ENCODE measurements at places on chromosomes 3 and 15.

DNA sequence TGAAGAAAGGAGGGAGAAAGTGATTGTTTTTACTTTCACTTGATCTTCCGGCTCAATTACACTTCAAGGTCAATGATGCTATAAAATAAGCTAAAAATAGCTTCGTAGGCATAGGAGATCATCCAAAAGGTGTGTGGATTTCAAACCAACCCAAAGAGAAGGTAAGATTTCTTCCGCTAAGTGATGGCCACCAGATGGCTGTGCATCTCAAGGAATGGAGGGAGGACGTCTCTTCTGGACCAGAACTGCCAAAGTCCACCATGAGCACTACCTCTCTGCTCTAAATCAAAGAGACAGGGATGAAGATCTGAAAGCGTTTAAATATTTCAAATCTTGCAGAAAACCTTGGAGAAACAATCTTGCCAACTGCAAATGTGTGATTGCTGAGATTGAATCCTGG, 199.1 kb upstream of the ZPLD1 start:
- no peak for DNase-seq

- DNase-seq = no peak
These were observed at the start of gene STX19 for GRCh38 chr3:94028093-94028837. TSS of gene STX19 (minus strand) at chr3:94028597. CDS start at chr3:94015269, 13,328 bp downstream.

DNA sequence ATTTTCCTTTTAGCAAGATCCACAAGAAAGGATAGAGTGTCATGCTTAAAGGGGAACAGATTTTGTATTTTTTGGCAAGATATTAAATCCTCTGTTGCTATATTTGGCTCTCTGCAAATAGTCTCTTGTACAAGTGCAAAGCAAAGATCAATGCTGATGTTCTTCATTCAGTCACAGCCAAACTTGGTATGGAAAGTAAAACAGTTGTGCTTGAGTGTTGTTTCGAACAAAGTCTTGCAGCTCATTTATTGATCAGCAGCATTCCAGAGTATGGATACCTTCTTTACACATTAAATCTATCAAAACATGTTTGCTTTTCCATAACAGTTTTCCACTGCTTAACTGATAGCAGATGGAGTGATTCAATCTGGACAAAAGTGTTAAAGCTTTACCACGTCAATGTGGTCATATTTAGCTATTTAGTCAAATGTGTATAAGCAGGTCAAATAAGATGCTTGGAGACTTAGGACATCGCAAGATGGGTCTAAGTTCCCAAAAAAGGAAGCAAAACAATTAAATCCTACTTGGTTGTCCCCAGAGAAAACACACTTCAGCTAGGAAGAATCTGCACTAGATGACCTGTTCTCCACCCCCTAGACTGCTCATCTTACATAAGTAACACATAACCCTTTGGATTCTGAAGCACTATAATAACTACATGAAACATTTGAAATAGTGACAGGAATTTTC, 52.4 kb downstream of the VGLL3 start:
- DNase-seq = no peak

GRCh38 chr15:23570486-23570885, 5.0 kb downstream of the MKRN3 start:
- DNase-seq = no peak

DNA sequence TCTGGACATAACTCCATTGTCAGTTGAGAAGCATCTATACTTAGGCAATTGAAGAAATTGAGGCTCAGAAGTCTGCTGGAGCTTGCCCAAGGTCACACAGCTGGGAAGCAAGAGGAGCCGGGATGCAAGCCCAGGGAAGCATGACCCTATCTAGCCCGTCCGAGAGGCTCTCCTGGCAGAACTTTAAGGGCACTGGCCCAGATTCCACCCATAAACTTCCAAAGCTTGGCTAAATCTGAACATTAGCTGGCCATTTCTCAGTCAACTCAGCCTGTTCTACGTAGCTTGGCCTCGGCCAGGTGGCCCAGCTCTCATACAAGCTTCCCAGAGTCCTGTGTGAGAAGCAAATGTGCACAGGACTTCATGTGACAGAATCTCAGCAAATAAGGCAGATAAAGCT, 75.8 kb downstream of the LRIG1 start:
- DNase-seq = no peak

GRCh38 chr3:13385373-13385965, 34.7 kb downstream of the NUP210 start:
- DNase-seq = no peak

- no peak for DNase-seq
These were observed 210.8 kb upstream of the NR2E3 start for GRCh38 chr15:71599418-71600151.

DNA sequence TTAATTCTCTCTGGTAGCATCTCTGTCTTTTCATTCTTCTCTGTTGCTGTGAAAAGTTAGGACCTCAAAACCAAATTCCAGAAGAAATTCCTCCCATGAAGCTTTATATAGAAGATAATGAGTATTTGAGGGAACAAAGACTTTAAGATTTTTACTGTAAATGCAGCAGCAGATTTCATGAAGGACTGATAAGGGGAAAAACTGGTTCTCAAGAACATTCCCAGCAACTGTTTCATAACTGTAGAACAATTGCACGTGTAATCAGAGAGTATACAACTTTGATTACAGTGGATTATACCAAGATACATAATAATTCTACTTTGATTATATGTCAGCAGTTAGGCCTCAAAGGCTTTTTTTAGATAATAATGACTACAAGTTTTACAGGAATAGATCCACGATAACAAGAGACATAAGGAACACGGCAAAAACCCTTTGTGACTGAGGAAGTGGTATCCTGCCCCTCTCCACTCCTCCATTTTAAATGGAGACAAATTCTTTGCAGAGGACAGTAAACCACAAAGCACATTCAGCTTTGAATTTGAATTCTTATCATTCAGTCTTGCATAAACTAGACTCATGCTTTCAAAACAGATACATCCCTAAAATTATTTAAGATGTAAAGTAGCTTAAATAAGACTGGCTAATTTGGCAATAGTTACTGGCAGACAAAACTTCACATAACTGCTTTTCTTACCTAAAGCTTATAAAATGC, 42.9 kb upstream of the DIPK2A start:
- no peak for DNase-seq

- DNase-seq = no peak
These were observed 27.9 kb downstream of the C3orf18 start for GRCh38 chr3:50539356-50540286.

DNA sequence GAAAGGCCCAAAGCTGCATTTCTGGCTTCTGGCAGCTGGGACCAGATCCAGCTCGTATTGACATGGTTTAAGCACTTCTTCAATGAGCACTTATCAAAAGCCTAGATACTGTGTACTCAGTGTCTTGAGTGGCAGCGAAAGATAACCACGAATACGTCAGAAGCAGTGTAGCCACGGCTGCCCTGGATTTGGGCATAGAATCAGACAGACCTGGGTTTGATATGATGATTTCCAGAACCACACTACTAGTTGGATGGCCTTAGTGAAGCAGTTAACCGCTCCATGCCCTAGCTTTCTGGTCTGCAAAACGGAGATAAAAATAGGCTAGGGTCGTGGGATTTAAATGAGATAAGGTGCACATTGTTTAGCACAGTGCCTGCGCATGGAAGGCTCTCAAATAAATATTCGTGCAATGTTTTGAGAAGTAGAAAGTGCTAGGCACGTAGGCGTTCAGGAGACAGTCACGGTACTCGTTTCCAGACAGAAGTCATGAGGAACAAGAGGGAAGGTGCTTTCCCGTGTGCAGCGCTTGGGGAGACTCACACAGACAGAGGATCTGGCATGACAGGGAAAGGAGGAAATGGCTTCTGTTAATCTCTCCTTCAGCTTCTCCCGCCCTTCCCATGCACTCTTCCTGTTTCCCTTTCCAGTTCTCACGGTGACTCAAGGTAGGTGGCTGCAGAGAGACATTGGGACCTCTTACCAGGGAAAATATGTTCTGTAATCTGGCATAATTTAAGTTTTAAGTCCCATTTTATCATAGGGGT, 70.3 kb downstream of the CCNL1 start:
- peak; percentile 30 for DNase-seq

- DNase-seq = no peak
These were observed 156.2 kb downstream of the PLCL2 start for GRCh38 chr3:17040990-17041377.

- no peak for DNase-seq
These were observed 18.2 kb upstream of the FNDC3B start for GRCh38 chr3:172021164-172021563.

DNA sequence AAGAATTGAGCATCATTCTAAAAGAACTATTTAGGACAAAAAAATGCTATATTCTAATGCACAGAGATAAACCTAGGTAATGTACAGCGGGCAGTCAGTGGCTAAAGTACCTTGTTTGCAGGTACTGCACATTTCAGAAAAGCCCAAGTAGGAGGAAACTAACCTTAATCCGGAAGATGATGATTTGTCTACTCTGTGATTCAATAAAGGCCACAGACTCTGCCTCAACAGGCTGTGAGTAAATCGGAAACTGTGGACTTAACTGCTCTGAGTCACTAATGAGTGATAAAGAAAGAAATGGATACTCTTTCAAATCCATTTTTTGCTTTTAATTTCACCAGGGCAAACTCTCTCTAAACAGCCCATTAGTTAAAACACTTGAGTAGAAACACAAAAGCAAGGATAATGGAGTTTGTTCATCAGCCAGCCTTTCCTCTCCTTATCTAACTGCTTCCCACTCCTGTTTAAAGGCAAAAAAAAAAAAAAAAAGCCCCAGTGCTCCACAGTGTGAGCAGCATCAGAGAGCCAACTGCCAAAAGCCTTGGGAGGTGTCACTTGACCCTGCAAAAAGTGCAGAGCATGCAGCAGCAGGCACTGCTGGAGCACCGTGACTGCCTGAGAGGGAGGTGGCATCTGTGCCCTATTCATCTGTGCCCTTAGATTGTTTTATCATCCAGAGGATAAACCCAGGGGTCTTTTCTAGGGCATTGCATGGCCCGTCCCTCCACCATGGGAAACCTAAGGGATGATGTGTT, 187.7 kb downstream of the SATB1 start:
- DNase-seq = no peak

GRCh38 chr3:46921041-46921440, 43.5 kb downstream of the PTH1R start:
- no peak for DNase-seq

- no peak for DNase-seq
These were observed 203.6 kb upstream of the MDFIC2 start for GRCh38 chr3:70516076-70516475.

DNA sequence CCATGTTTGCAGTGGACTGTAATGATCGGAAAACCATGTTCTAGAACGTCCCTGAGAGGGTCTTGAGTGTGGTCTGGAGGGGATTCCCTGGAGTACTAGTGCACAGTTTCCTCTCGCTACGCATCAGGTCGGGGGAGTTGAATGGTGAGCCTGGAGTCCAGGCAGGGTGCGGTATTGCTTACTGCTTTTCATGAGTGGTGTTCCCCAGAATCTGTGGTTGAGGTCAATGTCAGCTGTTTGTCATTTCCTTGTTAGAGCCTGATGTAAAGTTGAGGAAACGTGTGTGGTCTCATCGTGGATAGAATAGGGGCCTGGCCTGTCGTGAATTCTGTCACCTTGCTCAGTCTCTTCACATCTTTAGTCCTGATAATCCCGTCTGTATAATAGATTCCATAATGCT, 328.2 kb upstream of the LRRFIP2 start:
- no peak for DNase-seq

- DNase-seq = no peak
These were observed 289 bp downstream of the PCSK6 start for GRCh38 chr15:101489237-101489598.

DNA sequence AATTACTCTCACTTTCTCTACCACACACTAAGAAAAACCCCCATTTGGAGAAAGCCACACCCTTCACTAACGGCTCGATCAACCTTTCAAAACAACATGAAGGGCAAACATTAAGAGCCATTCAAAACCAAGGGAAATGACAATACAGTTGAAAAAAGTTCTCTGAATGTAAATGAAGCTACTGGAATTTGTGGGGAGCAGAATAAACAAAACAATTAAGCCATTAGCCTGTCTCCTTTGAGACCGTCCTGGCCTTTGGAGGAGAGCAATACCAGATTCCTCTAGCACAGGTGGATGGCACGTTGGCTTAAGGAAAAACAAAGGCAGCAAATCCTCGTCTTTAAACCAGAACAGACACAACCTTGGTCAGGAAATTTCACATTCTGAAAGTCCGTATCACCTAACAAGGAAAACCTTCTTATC, 18.7 kb downstream of the MYO1E start:
- no peak for DNase-seq

DNA sequence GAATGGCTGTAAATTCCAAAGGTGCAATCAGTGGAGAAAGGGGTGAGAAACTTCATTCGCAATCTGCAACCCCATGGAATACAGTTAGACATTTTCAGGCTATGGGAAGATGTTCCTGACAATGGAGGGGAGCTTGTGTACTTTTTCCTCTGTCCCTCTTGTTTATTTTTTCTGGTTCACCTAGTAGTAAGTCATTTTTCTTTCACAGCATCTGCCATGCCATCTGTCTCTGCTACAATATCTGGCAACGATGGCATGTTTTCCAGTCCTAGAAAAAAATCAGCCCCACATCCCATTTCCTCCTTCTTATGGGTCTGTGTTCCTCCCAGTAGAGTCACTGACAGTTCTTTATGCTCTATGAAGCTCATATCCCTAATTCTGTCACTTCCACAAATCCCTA, 76.0 kb downstream of the SSR3 start:
- DNase-seq = no peak

DNA sequence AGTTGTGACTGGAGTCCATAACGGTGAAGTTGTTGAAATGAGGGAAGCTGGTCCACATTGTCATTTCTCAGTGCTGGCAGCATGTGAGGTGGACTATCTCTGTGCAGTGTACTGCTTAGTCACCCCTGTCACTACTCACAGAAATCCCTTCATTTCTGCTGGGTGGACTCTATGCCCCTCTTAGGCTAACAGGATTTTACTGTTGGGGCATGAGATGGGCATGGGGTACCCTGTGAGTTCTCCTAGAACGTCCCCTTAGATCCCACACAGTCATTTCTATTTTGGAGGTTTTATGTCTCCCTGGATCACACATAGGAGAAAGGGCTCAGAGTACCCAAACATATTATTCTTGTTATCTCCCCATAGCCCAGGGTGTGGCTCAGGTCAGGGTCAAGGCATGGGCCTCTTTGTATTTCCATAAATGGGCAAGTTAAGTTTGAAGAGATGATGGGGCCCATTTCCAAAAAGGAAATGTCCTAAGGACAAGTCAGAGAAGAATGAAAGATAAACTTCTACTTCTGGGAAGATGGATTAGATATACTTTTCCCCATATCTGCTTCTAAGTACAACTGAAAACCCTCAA, 15.2 kb downstream of the P2RY1 start:
- no peak for DNase-seq

DNA sequence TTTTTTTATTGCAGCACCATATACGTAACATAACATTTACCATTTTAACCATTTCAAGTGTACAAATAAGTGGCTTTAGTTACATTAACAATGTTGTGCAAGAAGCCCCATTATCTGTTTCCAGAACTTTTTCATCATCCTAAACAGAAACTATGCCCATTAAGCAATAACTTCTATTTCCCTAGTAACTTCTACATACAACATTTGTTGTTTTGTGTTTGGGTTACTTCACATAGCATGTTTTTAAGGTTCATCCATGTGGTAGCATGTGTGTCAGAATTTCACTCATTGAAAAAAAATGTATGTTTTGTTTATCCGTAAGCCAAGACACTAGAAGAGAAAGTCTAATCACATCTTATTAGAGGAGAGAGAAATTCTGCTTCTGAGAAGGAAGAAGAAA, 450.5 kb upstream of the PDZRN3 start:
- DNase-seq = no peak

GRCh38 chr15:71121442-71121841, 6.2 kb downstream of the THSD4 start:
- no peak for DNase-seq

- no peak for DNase-seq
These were observed 87.8 kb upstream of the CTDSPL start for GRCh38 chr3:37773911-37774310.

GRCh38 chr3:48404440-48405342, 25.2 kb downstream of the PLXNB1 start:
- no peak for DNase-seq

Measured in activated CD4-positive, alpha-beta memory T cell treated with anti-CD3 and anti-CD28 coated beads, Interleukin-2, amount 10 ng/mL, durations not matched to agents 7 days and 5 days (primary cell).